ENCODE measurements at places on chromosomes 1 and 21.

DNA sequence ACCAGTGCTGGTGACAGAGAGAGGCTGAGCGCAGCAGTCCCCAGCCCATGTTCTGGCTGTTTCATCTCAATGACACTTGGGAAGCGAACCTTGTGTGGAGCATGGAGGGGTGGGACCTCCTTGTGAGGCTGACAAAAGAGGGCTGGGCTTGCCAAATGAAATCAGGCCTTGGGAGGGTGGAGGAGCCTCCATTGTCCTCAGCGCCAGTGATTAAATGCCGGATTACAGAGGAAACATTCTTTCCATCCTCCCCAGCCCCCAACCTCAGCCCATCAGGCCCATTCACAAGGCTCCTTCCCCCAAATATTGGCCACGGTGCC is 63.3 kb upstream of the PAXBP1 start:
- no peak for DNase-seq

- no peak for DNase-seq
These were observed 14.9 kb downstream of the ETV3L start for GRCh38 chr1:157084720-157085119.

GRCh38 chr1:12480041-12480440 is 138.0 kb downstream of the DHRS3 start:
- no peak for DNase-seq

- DNase-seq: no peak
These were observed 27.5 kb downstream of the SH3BGR start for GRCh38 chr21:39479164-39479813.

- DNase-seq: no peak
These were observed 1033.8 kb downstream of the PLA2G4A start for GRCh38 chr1:187862506-187862905.

DNA sequence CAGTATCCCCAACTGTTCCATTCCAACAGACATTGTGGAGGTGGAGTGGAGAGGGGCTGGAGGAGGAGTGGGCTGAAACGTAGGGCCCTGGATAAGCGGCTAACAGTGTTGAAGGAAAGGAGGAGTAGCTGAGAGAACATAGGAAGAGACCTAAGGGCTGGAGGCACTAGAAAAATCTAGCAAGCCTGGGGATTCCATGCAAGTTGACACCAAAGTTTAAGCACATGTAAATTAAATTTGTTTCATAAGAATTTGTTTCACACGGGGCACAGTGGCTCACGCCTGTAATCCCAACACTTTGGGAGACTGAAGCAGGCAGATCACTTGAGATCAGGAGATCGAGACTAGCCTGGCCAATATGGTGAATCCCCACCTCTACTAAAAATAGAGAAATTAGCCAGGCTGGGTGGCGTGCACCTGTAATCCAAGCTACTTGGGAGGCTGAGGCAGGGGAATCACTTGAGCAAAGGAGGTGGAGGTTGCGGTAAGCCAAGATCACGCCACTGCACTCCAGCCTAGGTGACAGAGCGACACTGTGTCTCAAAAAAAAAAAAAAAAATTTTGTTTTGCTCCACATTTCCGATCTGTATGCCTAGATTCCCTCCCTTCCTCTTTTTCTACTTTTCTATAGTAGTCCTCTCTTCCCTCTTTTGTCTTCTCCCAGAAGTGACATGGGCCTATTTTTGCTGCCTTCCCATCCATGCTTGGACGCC is 530 bp upstream of the CD244 start:
- DNase-seq: no peak

DNA sequence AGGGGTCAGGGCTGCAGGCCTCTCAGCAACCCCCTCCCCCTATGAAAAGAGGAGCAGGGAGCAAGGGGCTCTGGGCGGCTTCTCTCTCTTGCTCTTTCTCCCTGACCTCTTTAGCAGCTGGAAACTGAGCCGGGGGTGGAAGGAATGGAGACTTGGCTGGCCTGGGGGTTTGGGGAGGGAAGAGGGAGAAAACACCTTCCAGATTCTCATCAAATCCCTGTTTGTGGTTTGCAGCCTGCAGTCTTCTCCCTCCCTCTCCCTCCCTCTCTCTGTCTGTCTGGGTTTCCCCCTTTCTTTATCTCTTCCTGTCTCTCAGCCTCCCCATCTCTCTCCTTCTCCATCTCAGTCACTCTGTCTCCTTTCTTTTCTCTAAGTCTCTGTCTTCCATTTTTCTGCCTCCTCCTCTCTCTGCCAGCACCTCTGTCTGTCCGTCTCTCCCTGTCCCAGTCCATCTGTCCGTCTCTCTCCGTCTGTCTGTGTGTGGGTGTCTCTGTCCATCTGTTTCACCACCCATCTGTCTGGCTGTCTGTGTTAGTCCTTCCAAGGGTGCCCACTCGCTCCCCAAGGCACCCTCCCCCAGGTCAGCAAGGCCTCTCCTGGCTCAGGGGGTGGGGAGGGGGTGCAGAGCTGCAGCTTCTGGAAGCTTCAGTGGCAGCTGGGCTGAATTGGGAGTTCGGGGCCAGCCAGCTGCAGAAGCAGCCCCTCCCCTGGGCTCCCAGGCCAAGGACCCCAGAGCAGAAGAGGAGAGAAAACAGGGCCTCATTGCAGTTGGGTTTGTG is 6.2 kb downstream of the AHDC1 start:
- no peak for DNase-seq

GRCh38 chr1:203609979-203610493 is 16.6 kb upstream of the ATP2B4 start:
- DNase-seq: no peak

DNA sequence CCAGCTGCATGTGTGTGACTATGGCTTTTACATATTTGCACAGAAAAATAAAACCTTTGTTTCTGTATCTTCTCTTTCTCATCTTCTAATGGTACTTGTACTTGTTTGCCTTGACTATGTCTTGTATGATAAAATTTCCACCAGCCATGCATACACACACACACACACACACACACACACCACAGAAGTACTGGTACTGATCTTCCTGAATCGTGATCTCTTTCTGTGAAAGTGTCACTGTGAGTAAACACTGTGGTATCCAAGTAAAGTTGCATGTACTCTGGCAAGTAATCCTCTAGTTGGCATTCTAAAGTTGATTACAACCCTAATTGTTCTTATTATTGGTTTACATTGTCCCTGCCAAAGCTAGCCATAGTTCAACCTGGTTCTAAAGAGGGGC is 176.7 kb downstream of the CRB1 start:
- no peak for DNase-seq

DNA sequence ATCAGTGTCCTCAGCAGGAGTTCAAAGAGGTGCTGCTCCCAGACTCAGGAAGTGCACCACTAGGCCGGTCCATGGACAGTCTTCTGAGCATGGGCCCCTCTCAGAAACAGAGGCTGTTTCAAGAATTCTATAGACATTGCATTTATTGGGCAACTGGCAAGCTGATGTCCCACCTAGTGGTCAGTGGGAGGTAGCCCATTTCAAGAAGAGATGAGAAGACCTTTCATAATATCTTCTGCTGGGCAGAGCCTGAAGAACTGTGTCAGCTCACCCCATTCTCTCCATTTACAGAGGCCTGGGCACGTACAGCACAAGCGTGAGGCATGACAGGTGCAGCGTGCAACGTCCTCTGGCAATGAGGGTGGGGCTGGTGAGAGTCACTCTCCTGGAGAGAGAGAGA is 216.0 kb downstream of the DYRK1A start:
- DNase-seq: peak; percentile 54

- no peak for DNase-seq
These were observed 79.8 kb upstream of the WNT4 start for GRCh38 chr1:22222723-22223122.

GRCh38 chr1:162276493-162276892 is 100.2 kb downstream of the SPATA46 start:
- peak; percentile 52 for DNase-seq

GRCh38 chr21:40852563-40852962 is 5.6 kb upstream of the DSCAM start:
- DNase-seq: no peak

DNA sequence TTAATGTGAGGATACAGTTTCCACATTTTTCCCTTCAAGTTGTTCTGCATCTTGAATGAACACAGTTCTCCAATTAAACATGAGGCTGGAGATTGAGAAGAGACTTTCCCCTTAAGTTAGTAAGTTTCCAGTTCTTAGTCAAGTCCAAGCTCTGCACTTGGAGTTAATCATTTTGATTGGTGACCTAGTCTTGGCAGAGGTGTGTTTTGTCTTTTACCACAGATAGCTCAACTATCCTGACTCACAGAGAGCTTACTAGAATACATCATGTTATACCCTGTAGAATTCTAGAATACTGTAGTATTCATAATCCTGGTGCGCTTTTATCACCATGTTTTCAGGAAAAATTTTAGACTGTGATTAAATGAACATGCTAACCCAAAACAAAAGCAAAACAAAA is 129.2 kb downstream of the CYYR1 start:
- no peak for DNase-seq
